Stomach (tissue), 19 donors: ENCODE measurements at places on chromosomes 4 and X.

- DNase-seq = no peak
These were observed 20.5 kb downstream of the GPC4 start for GRCh38 chrX:133394765-133395164.

GRCh38 chr4:153781717-153782416, 7.0 kb downstream of the SFRP2 start:
- DNase-seq = no peak

DNA sequence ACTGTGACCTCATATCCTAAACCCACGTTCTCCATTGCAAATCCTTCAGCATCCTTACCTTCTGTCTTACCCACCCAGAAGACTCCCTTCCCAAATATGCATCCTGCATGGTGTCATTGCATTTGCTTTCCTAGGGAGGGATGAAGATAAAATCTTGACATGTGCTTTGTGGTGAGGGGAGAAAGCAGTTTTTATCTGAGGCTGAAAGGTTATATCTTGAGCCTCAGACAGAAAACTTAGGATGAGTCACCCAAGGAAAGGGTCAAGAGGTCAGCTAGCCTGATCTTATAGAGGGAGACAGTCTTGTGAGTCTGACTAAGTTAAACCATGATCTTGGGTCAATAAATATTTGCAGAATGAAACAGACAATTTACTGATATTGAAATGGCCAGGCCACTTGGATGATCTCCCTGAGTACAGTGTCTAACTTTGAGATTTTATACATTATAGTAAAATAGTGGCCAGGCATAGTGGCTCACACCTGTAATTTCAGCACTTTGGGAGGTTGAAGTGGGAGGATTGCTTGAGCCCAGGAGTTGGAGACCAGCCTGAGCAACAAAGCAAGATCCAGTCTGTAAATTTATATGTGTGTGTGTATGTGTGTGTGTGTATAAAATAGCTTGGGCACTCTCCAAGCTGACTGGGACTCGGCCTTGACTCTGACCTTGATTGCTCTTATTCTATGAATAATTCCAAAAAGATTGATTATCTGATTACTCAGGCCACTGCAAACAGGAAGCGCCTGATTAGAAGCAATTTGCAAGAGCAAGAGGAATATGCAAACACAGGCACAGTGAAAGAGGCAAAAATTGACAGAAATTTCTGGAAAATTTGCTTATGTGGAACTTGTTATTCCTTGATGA, 15.4 kb upstream of the FAM9C start:
- no peak for DNase-seq

DNA sequence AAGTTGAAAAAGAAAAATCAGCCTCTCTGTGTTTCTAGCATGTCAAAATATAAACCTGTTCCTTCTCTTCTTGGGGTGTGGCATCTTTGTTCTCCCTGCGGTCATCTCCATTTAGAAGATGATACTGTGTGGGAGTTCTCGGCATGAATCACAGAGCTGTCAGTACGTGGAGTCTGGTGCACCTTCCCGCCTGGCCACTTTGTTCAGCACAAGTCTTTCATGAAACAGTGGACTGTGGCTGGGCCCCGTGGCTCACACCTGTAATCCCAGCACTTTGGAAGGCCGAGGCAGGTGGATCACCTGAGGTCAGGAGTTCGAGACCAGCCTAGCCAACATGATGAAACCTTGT, 166.5 kb downstream of the MAML3 start:
- no peak for DNase-seq

GRCh38 chr4:78310740-78311115, 240.8 kb upstream of the ANXA3 start:
- DNase-seq = peak; percentile 80

DNA sequence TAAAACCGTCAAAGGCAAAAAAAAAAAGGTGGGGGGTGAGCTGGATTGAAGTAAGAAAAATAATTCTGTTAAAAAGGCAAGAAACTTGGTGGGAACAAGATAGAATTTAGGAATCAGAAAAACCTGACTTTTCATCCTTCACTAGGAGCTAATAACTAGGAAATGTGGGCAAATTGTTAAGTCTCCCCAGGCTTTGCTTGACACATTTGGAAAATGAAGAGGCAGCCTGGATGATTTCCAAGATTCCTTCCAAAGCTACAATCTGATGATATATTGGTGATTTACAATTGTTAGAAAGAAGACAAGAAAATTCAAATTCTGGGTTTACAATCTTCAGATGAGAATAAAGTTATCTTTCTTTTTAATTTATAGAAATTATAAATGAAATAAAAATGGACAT, 1062.5 kb downstream of the ADGRL3 start:
- no peak for DNase-seq

GRCh38 chr4:73019462-73020047, 50.0 kb downstream of the COX18 start:
- DNase-seq = no peak

- DNase-seq = no peak
These were observed 762.0 kb downstream of the CCSER1 start for GRCh38 chr4:90889171-90889570.

DNA sequence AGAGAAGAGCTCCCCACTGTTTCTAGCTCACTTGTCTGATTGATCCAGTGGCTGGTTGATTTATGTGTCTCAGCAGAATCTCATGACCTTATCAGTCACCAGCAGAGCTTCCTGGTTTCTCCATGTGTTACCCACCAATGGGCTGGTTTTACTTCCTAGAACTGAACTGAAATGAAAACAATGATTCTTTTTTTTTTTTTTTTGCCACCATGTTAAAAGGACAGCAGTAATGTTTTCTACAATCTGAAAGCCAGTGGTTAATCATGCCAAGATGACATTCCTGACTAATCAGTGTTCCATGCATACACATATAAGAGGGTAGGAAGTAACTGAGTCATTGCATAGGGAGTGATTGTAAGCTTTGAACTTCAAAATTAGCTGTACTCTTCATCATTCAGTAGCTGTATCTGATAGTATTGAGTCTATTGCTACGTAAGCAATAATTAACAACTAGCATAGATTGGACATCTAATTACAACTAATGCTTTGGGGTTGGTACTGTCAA, 67.7 kb downstream of the SLC4A4 start:
- DNase-seq = no peak

GRCh38 chr4:22595684-22596083, 79.8 kb upstream of the ADGRA3 start:
- DNase-seq = no peak

- DNase-seq = peak; percentile 55
These were observed 113.8 kb upstream of the WDR17 start for GRCh38 chr4:175951794-175952193.

GRCh38 chr4:149841686-149842085, 26.0 kb upstream of the IQCM start:
- DNase-seq = no peak

GRCh38 chr4:139027776-139028175, 12.2 kb downstream of the NOCT start:
- DNase-seq = no peak

- no peak for DNase-seq
These were observed 19.5 kb upstream of the SYTL5 start for GRCh38 chrX:37986893-37987292.

DNA sequence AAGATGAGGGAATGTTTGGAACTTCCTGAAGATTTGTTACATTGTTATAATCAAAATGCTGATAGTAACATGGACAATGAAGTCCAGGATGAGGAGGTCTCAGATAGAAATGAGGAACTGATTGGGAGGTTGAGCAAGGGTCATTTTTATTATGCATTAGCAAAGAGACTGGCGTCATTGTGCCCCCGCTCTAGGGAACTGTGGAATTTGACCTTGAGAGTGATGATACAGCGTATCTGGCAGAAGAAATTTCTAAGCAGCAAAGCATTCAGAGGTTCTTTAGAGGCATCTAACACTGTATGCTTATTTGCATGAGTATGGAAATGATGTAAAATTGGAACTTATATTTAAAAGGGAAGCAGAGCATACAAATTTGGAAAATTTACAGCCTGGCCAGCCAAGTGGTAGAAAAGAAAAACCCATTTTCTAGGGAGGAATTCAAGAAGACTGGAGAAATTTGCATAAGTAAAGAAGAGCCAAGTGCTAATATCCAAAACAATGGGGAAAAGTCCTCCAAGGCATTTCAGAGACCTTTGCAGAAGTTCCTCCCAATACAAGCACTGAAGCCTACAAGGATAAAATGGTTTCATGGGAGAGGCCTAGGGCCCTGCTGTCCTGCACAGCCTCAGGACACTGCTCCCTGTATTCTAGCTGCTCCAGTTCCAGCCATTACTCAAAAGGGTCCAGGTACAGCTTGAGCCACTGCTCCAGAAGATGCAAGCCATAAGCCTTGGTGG, 483.0 kb upstream of the NDST4 start:
- no peak for DNase-seq

GRCh38 chr4:89023140-89023539, 33.8 kb downstream of the FAM13A start:
- DNase-seq = peak; percentile 27

DNA sequence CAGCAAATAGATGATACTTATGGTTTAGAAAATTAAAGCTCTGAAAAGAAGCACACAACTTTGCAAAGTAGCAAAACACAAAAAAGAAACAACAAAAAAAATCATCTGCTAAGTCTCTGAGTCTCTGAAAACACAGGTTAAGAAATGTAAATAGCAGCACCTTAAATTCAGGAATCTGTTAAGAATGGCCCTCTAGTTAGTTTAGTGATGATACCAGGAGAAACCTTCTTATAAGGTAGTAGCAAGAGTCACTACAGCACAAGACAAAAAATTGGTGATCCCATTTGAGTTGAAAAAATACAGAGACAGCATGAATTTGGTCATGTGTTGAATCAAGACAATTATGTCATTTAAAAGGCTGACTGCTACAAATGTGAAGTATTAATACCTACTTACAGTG, 308.2 kb upstream of the ADGRL3 start:
- DNase-seq = no peak

DNA sequence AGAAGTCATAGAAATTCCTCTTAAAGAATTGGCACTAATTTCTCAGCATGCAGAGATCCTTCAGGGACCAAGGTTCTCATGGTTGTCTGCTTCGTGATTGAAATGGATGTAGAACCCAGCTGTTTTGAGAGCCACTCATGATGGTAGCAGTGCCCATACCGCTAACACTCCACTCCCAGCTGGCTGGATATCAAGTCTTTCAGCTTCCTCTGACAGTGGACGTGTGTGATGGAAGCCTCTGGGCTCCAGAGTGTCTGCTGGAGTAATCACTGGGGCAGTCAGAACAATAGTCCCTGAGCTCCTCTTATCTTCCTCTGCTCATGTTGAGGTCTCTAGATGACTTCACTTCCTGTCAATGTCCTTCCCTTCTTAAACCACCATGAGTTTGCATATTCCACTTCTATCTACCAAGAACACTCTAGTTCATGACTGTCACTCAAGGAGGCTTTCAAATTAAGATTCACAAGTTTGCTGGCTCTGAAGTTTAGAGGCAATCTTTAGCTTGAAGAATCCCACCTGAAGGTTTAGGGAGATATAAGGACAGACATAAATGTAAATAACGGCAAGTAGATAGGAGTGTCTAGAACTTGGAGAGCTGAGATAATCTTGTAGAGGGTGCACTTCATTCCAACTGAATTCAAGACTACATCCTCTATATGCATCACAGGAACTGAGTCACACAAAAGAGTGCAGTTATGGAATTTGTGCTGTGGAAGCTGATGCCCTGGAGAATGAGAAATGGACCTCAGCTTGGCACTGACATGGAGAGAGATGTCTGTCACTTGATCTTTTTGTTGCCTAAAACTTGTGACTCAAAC, 64.5 kb upstream of the WDR1 start:
- DNase-seq = no peak

GRCh38 chrX:40325161-40325560, 227.4 kb upstream of the BCOR start:
- DNase-seq = no peak

DNA sequence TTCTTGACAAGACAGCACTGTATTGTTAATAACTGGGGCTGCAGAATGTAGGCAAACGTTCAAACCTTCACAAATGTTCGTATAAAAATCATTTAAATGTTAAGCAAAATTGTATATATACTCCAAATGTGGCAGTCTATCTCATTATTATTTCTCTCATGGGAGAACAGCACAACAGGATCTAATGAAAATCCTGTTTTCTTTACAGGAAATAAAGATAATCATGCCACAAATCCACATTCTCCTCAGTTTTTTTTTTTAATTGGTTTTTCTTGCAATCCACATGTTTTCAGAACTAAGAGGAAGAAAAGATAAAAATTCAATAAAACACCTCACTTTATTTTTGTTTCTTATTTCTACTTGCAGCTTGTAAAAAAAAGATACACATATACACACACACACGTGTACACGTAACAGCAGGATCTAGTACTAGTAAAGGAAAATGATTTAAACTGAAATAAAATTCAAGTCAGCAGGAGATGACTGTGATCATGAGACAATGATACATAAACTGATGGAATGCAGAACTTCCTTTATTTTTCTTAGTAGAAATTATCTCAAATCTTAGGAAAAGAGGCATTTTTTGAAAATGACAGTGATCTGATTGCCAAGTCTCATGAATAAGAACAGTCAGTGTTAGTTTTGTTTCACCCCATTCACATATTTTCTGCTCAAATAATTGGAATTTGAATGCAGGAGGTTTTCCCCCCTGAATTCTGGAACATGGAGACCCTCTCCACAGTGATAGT, 11.3 kb downstream of the APBB2 start:
- DNase-seq = no peak

DNA sequence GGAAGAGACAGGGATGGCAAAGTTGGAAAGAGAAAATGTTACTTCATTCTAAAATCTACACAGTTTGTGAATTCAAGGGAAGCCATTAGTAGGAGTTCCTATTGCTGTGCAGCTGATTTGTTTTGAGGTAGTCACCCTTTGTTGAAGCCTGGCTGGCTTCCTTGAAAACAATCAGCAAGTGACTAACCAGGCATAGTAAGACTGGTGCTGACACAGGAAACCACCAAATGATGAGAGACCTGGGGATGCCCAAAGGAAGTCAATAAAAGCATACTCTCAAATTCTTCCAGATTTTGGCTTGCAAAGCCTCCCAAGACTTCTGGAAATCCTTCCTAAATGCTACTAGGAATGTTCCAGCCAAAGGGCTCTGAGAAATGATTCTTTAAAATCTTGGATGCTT, 23.9 kb upstream of the PRDM8 start:
- no peak for DNase-seq

DNA sequence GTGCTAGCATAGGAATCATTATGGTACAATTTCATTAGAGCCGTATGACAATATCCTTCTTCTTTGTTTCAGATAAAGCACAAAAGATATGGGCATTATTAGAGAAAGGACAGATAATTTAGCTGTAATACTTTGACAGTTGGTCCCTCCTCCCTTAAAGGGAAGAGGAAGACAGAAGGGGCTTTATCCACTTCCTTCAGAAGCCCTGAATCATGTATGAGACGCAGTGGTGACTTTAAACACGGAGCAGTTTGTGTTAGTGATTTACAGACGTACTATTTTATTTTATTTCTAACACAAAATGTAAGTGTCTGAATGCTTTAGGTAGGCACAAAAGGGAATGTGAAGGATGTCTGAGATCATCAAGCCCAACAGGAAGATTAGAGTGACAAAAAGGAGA, 467.7 kb downstream of the IL15 start:
- DNase-seq = no peak

- peak; percentile 82 for DNase-seq
These were observed 29.9 kb downstream of the SOWAHB start for GRCh38 chr4:76867880-76868655.
